ENCODE measurements at places on chromosomes 2 and 18.

DNA sequence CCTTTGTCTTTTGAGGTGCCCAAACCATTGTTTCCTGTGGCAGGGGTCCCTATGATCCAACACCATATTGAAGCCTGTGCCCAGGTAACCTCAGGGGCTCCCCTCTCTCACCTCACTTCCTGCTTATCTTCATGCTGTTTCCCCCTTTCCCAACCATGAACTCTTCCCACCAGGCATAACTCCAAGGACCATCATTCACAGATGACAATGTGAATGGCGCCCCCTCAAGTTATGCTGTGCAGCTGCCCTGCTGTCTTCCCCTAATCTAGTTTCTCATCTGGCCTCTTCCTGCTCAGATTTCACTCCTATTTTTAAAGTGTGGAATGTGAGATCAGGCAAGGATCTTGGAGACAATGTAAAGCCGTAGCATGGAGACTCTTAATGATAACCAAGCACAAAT lies 1.4 kb downstream of the GMPPA start:
- DNase-seq, result no peak

- DNase-seq, result no peak
Observed at GRCh38 chr2:3482363-3482821, 36.9 kb downstream of the ADI1 start.

- no peak for DNase-seq
Observed at GRCh38 chr2:142603759-142604158, 273.7 kb upstream of the KYNU start.

- no peak for DNase-seq
Observed at GRCh38 chr2:109421101-109421500, 192.7 kb downstream of the SEPTIN10 start.

DNA sequence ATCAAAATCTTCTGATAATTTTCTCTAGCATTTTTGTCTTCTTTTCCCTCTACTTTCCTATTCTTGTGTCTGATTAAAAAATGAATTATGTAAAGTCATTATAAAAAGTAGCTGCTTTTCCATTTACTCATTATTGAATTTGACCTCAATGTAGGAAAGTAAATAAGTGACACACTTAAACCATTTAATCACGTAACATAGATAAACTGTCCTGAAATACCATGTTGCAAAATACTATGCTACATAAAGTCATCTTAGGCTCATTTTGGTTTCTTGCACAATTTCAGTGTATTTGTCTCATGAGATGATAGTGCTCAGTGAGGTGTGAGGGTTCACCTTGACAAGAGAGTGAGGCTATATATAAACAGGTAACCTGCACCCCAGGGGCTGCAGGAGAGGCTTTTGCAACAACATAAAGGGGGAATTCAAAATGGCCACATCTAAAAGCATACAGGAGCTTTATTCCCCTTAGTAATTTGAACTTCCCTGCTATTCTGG lies 502.7 kb downstream of the RNF144A start:
- no peak for DNase-seq

GRCh38 chr18:5420906-5421305 lies 122.9 kb downstream of the EPB41L3 start:
- DNase-seq, result no peak

GRCh38 chr2:159963700-159964099 lies 98.7 kb downstream of the PLA2R1 start:
- DNase-seq, result no peak

DNA sequence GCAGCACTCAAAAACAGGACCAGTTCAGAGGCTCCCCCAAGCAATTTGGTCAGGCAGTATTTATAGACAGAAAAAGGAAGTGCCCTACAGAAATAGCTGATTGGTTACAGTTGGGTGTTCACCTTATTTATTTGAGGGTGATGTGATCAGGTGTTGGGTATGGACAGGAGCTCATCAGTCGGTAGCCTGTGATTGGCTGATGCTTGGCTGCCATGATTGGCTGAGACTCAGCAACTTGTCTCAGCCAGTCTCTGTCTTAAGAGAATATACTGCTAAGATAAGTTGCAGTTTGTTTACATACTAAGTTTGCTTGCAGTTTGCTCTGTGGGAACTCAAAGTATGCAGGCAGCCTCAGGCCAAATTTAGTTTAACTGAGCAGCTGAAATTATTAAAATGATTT lies 9.4 kb downstream of the ABCG8 start:
- DNase-seq, result no peak

DNA sequence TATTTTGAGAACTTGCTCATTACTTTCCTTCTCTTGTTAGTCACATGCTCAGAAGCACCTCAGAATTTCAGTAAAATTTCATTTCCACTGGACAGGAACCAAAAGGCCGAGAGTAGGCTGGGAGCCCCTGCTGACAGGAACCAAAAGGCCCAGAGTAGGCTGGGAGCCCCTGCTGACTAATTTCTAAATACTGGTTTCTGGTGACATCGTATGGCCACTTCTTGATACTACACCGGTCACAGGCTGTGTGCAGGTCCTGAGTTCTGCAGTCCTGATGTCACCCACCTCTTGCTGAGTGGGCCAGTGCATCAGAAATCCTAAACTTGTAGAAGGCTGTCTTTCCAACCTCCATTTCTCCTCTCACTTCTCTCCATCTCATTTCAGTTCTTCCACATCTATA lies 17.7 kb upstream of the EN1 start:
- no peak for DNase-seq

- no peak for DNase-seq
Observed at GRCh38 chr2:98467082-98467536, 22.5 kb downstream of the INPP4A start.

DNA sequence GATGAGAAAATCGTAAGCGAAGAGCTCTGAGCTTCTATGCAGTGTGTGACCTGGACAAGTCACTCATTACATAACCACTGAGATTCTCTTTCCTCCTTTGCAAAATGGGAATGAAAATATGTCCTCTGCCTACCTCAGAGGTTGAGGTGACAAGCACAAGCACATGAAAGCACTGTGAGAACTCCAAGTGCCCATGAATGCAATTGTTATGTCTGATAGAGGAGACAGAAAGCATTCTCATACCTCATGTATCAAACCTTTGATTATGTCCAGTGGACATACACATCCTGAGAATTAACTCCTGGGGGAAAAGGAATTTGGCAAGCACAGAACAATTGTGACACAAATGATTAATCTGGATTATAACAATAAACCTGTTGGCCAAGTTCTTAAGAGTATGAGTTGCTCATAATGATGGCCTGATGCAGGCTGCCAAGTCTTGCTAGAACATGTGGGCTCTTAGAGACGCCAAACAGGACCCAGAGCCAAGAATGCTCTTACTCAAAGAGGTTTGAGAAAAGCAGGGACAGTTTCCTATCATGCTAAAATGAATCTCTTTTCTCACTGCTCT lies 8.5 kb upstream of the RMDN2 start:
- no peak for DNase-seq

DNA sequence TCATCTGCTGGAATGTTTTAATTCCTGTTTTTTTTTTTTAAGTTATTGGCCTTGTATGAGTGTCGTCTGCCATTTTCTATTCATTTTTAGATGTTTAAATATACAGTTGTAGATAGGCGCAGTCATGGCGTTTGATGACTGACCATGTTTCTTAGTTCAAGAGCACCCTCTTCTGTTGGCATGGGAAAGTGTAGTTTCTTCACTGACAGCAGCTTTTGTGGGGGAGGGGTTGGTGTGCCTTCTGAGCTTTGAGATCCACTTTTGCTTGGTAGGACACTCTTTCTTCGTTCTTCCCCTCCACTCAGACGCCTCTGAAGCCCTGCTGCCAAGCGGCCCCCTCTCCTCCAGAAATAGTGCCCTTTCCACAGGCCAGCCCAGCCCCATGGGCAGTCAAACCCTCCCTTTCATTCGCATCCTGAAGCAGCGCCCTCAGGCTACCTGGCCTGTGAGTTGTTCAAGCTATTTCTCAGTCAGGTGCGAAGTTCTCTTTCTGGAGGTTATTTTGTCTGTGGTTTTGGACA lies 492.0 kb downstream of the TNS1 start:
- no peak for DNase-seq

DNA sequence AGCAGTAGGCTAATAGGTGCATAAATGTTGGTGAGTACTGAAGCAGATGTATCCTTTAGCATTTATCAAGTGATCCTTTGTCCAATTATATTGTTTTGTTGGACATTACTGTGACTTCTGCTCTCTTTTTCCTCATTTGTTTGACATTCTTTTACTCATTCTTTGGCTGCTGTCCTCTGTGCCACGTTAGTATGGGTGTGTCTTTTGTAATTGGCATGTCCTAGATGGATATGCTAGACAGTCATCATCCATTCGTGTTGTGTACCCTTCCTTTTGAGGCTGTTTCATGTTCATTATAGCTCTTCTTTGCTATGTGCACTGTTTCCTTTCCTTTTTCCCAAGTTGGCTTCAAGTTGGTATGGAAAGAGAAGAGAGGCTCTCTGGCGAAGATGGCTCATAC lies 284.7 kb downstream of the CYP26B1 start:
- no peak for DNase-seq

GRCh38 chr2:133624551-133624950 lies 56.3 kb upstream of the NCKAP5 start:
- DNase-seq, result no peak

GRCh38 chr2:175624211-175624761 lies 377.8 kb downstream of the LNPK start:
- DNase-seq, result no peak

DNA sequence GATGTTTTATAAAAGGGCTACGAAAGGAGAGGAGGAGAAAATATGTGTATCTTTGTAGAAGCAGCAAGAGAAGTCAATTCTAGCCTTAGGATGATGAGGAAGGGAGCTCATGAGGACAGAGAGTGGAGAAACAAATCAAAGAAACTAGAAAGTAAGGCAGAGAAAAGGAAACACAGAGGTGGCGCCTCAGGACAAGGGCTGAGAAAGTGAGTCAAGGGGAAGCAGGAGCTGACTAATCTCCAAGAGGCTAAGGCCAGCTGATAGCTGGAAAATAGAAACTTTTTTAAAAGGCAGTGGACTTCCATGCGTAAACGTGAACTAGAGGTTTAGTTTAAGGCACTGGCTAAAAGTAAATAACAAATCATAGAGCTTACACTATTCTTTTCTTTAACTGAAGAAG lies 173.3 kb downstream of the ANKRD44 start:
- DNase-seq, result no peak

GRCh38 chr2:148493822-148494563 lies 150.6 kb upstream of the EPC2 start:
- DNase-seq, result no peak

DNA sequence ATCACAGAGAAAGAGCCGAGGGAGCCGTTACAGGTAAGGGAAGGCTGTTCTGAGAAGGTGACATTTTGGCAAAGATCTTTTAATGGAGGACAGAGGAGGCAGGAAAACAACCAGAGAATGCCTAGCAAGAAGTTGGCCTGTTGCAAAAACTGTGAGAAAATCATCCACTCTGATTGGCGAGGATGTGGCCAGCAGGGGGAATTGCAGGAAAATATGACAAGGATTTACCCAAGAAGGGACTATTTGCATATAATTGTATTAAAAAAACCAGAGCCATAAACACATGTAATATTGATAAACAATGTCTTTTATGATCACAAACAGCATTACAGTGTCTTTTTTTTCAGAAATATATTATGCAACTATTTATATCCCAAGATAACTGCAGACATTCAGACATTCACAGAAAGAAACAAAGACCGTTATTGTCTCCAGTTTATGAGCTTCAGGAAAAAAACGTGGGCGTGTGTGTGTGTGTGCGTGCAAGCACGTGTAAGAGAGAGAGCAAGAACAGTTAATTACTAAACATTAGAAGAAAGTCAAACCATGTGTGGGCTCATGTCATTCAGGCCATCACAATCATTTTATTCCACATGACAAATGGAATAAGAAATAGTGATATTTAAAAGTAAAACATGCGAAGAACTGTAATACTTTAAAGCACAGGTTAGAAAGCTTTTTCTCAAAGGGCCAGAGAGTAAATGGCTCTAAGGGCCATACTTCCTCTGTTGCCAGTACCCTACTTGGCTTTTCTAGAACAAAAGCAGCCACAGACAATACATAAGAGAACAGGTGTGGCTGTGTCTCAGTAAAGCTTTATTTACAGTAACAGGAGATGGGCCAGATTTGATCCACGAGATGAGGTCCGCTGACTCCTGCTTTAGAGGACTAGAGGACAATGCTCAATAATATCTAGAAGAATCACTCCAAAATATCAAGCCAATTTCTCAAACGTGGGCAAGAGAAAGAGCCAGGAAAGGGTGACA lies 324.1 kb downstream of the DLGAP1 start:
- no peak for DNase-seq

DNA sequence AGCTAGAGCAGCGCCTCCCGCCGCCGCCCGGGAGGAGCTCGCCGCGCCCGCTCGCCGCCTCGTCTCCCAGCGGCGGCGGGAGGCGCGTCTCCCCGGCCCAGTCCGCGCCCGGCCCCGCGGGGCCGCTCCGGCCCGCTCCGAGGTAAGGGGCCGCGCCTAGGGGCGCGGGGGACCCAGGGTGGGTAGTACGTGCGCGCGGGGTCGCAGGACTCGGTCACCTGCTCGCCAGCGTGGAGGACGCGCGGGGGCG lies 259 bp downstream of the NPAS2 start:
- DNase-seq, result no peak

DNA sequence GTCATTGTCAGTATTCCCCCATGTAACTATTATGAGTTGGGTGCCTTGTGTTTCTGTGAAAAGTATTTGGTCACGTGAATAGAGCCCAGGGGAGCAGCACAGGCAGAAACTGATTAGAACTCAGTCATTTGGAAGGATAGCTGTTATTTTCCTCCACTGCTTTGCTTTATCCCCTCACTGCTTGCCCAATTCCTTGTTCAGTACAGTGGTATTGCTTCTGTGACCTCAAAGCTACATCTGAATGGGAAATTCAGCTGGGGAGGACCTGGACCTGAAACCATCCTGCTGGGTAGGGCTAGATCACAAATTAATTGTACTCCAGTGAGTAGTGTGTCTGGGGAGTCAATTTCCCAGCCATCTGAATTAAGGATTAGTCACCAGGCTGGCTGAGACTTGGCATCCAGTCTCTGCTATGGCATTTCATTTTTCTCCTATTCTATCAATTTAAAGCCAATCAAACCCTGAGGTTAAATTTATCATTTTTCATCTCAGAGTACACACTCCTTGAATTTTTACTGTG lies 1231.6 kb upstream of the GYPC start:
- DNase-seq, result no peak

DNA sequence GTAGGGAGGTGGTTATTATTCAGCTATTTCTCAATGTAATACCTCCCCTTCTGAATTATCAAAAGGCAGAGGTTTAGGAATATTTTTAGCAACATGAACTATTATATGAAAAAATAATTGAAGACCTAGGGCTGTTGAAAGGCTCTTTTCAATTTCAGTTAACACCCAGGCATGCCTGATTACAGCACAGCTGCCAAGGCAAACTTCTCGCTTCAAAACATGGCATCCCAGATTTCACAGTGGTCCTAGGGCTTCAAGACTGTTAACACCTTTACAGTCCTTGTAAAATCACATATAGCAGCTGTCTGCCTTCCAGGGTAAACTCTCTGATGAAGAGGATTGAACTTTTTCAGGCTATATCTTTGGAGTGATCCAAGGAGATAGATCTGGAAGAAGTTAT lies 23.2 kb downstream of the CTLA4 start:
- no peak for DNase-seq

GRCh38 chr2:190050001-190050400 lies 12.5 kb downstream of the MSTN start:
- no peak for DNase-seq
